ENCODE measurements at places on chromosomes 1 and 21. TPM values are rescaled to one million over a fixed set of nuclear protein-coding genes. Genes with fewer than 3 reads are reported as not detected.

The FASLG gene
- total RNA-seq: not detected

The RBP7 gene
- total RNA-seq: 2.2 TPM

The SPRR2B gene
- total RNA-seq: not detected

The MTARC2 gene
- 12.2 TPM for total RNA-seq

The GPR37L1 gene
- 0.07 TPM for total RNA-seq

The ROR1 gene
- total RNA-seq: 81.4 TPM

The GIPC2 gene
- 0.20 TPM for total RNA-seq

The MTARC1 gene
- 10.8 TPM for total RNA-seq

The MPL gene
- 0.50 TPM for total RNA-seq

The MMEL1 gene
- total RNA-seq: 4.5 TPM

The KRTAP19-3 gene
- total RNA-seq: not detected

The UBE2U gene
- total RNA-seq: not detected

The SMCP gene
- not detected for total RNA-seq

The MSH4 gene
- total RNA-seq: 0.29 TPM

The S100A9 gene
- total RNA-seq: 3.5 TPM

- no peak for DNase-seq
Observed at GRCh38 chr1:8665833-8666232, 151.6 kb downstream of the RERE start.

DNA sequence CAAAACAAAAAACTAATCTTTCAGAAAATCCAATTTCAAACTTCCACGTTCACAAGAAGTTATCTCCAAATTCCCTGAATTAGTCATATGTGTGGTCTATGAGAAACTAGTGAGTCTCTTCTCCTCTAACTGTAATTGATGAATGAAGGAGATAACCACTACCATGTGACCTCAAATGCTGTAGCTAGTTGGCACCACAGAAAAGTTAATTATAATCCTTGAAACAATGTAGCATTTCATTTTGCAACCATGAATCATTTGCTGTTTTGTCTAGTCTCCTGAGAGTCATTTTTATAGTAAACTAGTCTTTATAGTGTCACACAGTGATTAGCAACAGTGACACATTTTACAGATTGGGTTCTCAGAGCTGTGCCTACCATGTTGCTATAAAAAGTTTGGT is 287.5 kb downstream of the LRRIQ3 start:
- no peak for DNase-seq

DNA sequence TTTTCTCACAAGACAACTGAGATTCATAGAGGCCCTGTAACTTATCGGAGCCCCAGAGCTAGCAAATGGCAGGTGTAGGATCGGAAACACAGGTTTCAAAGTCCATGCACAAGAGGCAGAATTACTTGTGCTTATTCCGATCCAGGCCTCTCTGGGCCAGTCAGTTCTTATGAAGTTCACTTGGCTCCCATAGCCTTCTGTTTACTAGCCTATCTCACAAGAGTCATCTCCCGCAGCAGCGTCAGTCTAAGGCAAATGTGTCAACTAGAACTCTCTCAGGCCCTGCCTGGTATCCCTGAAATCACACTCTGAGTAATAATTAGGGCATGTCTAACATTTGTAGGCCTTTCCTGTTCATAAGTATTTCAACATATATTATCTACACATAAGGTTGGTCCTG is 43.3 kb downstream of the PHC2 start:
- no peak for DNase-seq

GRCh38 chr1:101002551-101002950 is 23.0 kb downstream of the DPH5 start:
- no peak for DNase-seq

DNA sequence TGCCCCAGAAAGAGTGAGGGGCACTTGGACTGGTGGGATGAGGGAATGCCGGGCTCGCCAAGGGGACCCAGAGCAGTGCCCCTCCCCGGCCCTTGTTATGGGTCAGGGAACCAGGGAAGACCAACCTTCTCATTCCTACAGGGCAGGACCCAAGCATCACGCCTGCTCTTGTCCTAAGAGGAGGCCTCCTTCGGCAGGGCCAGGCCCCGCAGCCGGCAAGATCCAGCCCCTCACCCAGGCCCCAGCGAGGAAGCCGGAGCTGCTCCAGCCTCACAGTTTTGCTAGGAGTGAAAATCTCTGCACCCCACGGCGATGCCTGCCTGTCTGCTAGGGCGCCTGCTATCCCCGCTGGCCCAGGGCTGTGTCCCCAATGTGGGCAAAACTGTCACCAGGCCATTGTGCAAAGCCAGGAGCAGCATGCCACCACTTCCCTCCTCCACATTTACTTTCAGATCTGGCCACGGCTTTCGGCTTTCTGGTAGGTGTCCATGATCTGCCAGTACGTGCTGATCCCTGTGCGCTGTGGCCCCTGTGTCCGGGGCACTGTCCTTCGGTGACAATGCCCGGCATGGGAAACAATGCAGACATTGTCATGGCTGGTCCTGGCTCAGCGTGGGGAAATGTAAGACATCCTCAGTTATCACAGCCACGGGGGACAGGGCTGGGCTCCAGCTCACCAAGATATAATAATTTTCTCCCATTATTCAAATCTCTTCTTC is 9.6 kb downstream of the ACTRT2 start:
- DNase-seq: no peak

GRCh38 chr1:164557270-164557669 is 1.7 kb upstream of the PBX1 start:
- no peak for DNase-seq

GRCh38 chr1:162873671-162874666 is 13.0 kb upstream of the CCDC190 start:
- DNase-seq: no peak

GRCh38 chr1:224623743-224624333 is 7.7 kb downstream of the CNIH3 start:
- no peak for DNase-seq

- no peak for DNase-seq
Observed at GRCh38 chr1:201783058-201783457, 45.9 kb upstream of the IPO9 start.

- DNase-seq: no peak
Observed at GRCh38 chr21:39660191-39660980, 47.6 kb downstream of the B3GALT5 start.

DNA sequence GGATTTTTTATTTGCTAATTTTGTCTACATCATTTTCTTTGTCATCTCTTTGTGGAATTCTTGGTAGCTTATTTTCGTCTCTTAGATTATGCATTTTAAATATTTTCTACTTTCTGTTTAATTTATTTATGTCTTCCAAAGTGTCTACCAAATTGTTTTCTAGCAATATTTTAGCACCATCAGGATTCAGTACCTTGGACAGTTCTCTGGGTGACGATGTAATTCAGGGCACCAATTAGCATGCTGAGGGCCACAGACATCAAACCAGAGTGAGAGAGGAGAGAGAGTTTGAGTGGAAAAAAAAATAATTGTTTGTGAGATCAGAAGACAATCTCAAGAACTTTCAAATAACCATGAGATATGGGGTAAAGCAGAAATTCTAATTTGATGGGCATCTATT is 169.8 kb upstream of the CXADR start:
- no peak for DNase-seq

DNA sequence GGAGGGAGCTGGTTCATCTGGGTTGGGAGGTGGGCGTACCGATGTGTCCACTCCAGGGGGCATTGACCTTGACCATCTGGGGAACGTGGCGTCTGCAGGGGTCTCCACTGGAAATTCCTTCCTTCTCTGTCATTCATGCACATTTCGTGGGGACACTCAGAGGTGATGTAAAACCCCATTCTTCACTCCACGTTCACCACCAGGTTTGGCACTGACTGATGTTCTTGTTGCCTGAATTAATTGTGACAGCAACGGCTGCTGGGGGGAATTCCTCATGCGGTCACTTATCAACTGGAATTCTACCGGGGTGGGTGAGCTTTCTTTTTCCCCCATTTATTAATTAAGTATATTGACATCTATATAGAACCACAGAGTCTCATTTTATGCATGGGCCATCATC is 18.1 kb upstream of the POFUT2 start:
- DNase-seq: no peak

GRCh38 chr1:157969697-157970485 is 23.6 kb upstream of the KIRREL1 start:
- no peak for DNase-seq

DNA sequence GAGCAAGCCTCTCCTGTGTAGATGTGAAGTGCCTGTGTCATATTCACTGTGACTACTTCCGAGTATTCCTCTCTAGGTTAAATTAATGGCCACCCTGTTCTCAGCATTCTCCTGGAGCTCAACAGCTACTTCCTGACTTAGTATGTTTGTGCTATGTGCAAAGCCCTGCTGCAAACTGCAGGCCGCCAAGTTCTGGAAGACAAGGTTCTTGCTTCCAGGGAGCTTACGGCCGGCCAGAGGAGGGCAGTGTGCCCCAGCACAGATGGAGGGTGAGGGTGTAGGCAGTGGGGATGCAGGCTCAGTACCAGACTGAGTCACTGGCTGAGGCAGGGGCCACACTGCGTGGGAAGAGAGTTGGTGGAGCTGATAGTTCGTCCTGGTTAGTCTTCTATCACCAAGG is 43.2 kb downstream of the ELK4 start:
- DNase-seq: no peak

- DNase-seq: no peak
Observed at GRCh38 chr1:170048515-170048914, 26.0 kb downstream of the KIFAP3 start.

DNA sequence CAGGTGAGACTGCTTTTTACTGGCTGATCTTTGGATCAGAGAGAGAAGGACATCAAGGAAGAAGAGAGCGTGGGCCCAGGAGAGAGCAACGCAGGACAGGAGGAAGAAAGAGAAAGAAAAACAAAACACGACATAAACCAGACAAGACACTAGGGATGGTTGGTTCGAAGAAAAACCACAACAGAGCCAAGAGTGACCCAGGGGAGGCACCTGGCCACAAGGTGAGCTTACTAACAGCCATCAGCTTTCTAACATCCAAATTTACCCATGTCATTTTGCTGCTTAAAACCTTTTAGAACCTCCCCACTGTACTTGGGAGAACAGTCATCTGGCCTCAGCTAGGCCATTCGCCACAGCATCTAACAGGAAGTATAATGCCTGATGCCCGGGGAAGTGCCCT is 57.8 kb downstream of the ARHGEF11 start:
- no peak for DNase-seq

DNA sequence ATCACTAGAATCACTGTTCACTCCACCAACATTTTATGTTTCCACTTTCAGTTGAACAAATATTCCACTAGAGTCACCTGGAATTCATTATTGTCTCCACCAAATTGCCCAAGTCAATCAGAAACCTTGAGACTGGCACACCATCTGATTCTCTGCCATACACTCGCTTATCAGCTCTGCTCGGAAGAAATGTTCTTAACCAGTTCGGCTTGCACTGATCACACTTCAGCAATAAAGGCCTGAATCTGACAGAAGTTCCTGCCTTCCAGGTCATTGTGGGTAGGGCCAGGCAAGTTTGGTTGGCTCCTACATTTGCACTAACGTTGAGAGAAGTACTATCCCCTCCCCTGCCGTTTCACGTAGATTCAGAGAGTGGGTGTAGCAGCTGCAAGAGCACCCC is 10.0 kb downstream of the TPM3 start:
- DNase-seq: no peak

GRCh38 chr1:236167578-236167977 is 25.2 kb downstream of the GPR137B start:
- peak; percentile 27 for DNase-seq

DNA sequence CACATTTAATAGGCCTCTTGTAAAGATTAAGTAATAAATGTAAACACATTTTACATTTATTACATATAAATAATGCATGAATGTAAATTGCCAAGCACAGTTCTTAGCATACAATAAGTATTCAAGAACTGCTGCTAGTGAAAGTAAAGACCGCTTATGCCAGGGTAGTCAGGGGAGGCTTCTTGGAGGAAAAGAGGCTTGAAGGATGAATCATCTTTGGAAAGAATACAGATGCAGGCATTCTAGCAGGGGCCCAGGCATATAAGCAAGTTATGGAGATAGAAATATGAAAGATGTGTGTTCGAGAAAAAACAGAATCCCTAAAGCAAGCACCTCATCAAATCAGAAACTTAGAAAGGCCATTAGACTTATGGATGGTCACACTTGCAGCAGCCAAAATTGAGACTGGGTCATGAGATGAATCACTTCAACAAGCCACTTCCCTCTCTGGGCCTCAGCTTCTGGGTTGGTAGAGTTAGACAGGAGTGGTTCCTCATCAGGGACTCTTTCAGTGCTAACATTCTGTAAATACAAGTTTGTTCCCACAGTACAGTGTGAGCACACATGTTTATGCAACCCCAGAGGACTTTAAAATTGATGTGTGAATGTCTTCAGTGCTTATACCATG is 79.8 kb upstream of the ROR1 start:
- no peak for DNase-seq

GRCh38 chr1:119651133-119651532 is 3.1 kb upstream of the ZNF697 start:
- no peak for DNase-seq

DNA sequence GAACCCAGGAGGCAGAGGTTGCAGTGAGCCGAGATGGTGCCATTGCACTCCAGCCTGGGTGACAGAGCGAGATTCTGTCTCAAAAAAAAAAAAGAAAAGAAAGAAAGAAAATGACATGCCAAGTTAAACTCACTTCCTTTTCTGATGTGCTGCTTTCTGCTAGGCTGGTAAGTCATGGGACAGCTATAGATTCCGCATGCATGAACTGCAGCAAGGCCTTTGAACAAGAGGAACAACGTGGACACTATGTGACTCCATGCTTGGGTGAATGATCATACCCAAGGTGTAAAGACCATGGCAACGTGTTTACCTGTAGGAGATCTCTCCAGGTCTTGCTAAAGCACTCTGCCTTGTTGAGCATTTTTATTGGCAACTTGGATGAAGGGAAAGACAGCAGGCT is 10.3 kb upstream of the TTF2 start:
- DNase-seq: no peak

DNA sequence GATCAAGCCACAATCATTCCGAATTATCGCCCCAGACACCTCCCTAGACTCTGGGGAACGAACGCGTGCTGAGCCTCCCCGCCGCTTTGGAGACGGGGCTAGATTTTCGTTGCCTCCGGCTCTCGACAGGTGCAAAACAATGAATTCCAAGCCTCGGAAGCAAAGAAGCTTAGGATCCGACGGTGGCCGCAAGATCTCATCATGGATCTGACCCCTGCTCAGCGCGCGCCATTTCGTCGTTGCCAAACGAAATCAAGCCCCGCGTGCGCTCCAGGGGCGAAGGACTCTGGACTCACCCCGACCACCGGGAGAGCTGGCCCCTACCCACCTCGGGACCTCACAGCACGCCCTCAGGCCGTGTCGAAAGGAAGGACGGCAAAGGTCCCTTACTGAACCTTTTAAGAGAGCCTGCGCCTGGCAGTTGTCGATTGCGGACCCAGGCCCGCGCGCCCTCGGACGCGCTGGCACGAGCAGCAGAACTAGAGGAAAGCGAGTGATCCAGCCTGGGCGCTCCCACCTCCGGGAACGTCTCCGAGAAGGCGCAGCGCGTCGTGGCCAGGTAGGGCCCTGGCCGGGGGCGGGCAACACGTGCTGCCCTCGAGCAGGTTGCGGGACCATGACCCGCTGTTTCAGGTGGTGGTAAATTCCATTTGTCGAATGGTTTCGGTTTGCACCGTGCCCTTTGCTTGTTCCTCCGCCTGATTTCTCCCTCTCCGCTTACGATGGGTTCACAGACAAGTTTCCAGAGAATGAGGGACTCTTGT is 1.6 kb upstream of the RUNX3 start:
- DNase-seq: no peak

Measured in mesothelial cell of epicardium (in vitro differentiated cells).